HepG2 (cell line): ENCODE measurements at places on chromosomes 1 and 21.

GRCh38 chr1:233635765-233636502 lies 22.0 kb downstream of the KCNK1 start:
- no peak for DNase-seq

DNA sequence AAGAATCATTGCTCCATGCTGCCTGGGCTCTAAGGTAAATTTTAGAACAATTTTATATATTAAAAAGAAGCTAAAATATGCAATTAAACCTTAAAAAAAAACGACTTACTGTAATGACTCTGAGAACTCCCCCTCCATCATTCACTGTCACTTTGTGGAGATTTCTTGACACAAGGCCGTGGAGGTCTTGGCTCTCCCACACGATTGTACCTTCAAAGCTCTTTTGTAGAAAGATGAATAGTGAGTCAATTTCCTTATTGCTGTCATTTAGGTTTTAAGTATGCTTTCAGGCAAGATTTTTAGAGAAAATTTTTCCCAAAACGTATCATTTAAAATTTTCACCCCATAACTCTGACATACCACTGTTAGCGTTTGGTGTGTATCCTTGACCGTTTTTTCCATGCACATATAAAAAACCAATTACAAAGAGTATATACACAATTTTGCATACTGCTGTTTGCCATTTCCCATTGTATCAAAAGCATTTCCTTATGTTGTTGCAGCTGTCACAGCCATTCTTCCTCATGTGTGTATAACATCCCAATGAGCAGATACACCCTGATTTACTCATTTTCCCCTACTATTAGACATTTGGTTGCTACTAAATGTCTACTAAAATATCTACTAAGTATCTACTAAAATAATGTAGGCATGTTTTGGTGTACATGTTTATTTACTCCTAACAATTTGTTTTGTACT lies 33.4 kb downstream of the B3GALNT2 start:
- no peak for DNase-seq

- DNase-seq: no peak
These were observed 2.6 kb downstream of the BCAR3 start for GRCh38 chr1:93678946-93679480.

- no peak for DNase-seq
These were observed 138.0 kb downstream of the RABGAP1L start for GRCh38 chr1:174297351-174297750.

- DNase-seq: no peak
These were observed 12.3 kb upstream of the TRIM17 start for GRCh38 chr1:228429007-228429406.

GRCh38 chr1:23422241-23422877 lies 2.2 kb downstream of the TCEA3 start:
- DNase-seq: no peak

- DNase-seq: no peak
These were observed 27.2 kb downstream of the PROK1 start for GRCh38 chr1:110477967-110478640.

- peak; percentile 22 for DNase-seq
These were observed 862 bp upstream of the DIPK1A start for GRCh38 chr1:92961896-92962752.

DNA sequence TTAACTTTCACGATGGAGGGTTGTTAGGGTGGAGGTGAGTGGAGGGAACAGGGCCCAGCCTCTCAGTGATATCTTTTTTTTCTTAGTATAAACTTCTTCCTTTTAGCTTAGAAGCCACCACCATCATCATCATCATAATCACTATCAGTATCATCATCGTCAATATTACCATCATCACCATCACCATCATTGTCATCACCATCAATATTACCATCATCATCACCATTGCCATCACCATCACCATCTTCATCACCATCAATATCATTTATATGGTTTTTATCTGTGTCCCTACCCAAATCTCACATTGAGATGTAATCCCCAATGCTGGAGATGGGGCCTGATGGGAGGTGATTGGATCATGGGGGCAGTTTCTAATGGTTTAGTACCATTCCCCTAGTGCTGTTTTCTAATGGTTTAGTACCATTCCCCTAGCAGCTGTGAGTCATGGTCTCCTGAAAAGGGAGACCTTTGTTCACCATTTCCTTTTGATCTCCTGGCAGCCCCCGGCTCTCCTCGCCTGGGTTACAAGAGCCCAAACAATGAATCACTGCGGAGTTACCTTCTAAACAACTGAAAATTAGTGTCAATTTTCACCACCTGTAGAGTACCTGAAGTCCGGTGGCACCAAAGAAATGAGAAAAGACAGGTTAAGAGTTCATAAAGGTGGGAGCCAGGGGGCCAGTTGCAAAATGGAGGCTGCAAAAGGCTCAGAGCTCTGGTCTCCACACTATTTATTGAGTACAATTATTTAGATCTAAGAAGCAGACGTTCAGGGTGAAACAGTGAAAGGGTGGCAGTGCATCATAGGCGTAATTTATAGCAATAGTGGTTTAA lies 3.1 kb upstream of the PLA2G2E start:
- DNase-seq: peak; percentile 96

DNA sequence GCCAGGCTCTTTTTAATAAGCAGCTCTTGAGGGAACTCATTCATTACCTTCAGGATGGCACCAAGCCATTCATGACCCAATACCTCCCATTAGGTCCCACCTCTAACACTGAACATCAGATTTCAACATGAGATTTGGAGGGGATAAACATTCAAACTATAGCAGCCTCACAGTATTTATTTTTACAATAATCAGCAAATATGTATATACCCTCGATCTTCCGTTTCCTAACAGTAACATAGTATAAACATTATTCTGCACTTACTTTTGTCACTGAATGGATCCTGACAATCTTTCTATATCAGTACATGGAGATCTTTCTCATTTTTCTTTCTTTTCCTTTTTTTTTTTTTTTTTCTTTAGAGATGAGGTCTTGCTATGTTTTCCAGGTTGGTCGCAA lies 5.4 kb downstream of the CATSPER4 start:
- no peak for DNase-seq

DNA sequence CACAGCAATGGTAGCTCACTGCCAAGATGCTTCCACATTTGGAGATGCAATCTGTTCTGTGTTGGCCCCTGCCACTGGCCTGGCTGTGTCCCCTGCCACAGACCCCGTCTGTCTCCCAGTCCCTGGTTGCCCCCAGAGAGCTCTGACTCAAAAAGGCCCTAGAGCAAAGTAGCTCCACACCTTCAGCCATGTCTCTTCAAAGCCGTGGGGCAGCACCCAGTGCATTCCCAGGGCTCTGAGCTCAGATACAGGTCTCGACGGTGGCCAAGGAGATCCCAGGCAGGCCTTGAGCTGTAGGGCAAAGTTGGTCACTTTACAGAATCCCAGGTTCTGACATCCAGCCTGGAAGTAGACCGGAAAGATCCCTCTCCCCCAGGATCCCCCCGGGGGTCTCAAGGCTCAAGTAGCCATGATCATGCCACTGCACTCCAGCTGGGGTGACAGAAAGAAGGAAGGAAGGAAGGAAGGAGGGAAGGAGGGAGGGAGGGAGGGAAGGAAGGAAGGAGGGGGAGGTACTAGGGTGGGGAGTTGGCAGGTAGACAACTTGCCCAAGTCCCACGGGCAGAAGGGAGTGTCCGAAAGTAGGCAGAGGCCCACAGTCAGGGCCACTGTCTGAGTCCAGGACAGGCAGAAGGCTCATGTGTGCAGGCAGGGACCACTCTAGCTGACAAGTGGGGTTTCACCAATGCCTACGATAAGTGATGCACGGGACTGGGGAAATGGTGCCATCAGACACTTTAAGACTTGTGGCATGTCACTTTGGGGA lies 4.8 kb upstream of the ARF1 start:
- DNase-seq: no peak

GRCh38 chr1:232992227-232992626 lies 41.8 kb downstream of the NTPCR start:
- no peak for DNase-seq

- no peak for DNase-seq
These were observed 14.5 kb upstream of the CBR3 start for GRCh38 chr21:36120304-36120888.

GRCh38 chr1:2314803-2315673 lies 76.3 kb downstream of the MORN1 start:
- peak; percentile 21 for DNase-seq

DNA sequence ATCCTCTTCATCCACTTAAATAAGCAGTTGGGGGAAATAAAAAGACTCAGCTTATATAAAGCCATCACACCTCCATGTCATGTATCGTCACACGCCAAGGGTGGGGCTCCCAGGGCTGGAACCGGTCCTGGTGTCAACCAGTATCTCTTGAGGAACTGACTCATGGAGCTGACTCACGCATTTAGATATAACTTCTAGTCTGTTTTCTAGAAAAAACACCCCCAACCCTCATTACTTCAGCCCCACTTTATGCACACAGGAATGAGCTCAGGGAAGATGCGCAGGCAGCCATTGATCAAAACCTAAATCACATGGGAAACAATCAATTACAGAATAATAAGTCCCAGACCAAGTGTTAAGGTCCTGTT lies 6.9 kb upstream of the IL22RA1 start:
- DNase-seq: no peak

DNA sequence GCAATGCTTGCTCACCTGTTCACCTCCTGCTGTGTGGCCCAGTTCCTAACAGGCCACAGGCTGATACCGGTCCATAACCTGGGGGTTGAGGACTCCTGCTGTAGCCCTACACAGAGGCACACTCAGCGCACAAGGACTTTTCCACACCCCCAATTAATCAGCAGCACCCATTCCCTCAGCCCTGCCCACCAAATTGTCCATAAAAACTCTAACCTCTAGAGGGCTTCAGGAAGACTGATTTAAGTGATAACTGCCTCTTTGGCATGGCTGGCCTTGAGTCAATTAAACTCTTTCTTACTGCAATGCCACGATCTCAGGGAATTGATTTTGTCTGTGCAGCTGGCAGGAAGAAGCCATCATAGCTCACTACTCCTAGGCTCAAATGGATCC lies 71.3 kb upstream of the MUTYH start:
- peak; percentile 7 for DNase-seq

DNA sequence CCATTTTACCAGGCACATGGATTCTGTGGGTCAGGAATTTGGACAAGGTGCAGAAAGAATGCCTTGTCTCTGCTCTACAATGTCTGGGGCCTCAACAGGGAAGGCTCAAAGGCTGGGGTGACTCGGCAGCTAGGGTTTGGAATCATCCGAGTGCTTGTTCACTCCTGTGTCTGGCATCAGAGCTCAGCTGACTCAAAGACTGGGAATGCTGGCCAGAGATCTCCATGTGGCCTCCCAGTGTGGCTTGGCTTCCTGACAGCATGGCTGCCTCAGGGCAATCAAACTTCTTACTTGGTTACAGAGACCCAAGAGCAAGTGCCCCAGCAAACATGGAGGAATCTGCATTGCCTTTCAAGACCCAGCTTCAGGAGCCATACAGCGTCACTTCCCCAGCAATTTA lies 110.5 kb downstream of the TOMM20 start:
- peak; percentile 59 for DNase-seq

GRCh38 chr1:83418558-83418957 lies 580.4 kb downstream of the TTLL7 start:
- no peak for DNase-seq

DNA sequence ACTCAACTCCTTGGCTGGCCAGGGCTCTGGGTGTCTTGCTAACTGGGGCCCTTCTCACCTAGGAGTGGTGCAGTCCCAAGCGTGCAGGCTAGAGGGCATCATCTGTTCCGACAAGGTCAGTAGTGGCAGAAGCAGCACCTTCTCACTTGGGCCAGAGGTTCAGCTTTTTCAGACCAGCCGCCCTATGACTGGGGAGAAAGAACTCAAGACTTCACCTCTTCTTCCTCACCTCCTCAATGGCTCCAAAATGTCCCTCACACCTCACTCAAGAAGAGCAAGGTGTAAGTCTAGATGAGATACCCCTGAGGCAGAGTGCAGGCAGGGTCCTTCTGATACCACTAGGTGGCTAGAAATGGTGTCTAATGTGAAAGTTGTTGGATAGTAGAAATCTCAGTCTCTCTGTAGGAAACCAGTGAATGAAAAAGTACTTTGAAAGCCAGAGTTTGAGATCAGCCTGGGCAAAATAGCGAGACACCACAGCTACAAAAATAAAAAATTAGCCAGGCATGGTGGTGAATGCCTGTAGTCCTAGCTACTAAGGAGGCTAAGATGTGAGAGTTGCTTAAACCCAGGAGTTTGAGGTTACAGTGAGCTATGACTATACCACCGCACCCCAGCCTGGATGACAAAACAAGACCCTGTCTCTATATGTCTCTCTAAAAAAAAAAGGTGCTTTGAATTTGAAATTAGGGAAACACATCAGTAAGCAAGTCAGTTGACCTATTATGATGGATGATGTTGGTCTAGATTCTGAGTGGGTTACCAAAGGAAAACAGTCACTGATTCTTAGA lies 8.6 kb upstream of the IL20 start:
- DNase-seq: peak; percentile 5

GRCh38 chr1:41439234-41439633 lies 45.2 kb downstream of the EDN2 start:
- no peak for DNase-seq

GRCh38 chr1:4586611-4587160 lies 67.7 kb upstream of the AJAP1 start:
- no peak for DNase-seq

DNA sequence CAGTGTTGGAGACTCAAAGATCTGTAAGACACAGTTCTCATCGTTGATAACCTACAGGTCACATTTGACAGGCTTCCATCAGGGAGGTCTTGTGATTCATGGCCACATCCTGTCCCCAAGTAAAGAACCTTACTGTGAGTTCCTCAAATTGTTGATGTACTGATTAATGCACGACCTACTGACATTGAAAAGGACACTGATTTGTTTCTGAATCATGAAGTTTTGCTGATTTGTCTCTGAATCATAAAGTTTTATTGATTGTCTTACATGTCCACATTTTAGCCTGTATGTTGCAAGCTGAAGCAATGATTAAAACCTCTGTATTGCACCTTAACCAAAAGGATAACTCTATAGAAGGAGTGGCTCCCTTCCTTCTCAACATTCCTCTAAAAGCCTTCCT lies 476.3 kb upstream of the RUNX1 start:
- DNase-seq: no peak

DNA sequence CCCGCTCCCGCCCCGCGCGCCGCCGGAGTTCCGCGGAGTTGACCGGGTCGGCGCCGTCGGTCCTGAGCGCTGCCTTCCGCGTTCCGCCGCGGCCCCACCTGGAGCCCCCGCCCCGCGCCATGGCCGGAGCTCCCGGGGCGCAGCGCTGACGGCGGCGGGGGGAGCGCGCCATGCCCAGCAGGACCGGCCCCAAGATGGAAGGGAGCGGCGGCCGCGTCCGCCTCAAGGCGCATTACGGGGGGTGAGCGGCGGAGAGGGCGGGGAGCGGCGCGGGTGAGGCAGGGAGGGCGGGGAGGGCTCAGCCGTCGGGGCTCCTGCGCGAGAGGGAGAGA lies 216 bp downstream of the PRKCZ start:
- no peak for DNase-seq

GRCh38 chr21:43775795-43776430 lies at the start of gene CSTB:
CSTB (minus strand) TSS chr21:43776308; CDS start chr21:43776269, 39 bp downstream.
- DNase-seq: peak; percentile 37
